Neuronal stem cell (in vitro differentiated cells): ENCODE measurements at places on chromosomes 12 and 14.

- H3K27ac ChIP-seq = no peak overlapping the region
- H3K4me1 ChIP-seq = peaks cover 17% of the 10 kb centered on the region
- no peak for DNase-seq
- no peak overlapping the region for H3K4me3 ChIP-seq
- H3K36me3 ChIP-seq = no peaks in the 10 kb centered on the region
Observed at GRCh38 chr14:69685716-69686115, 74.3 kb downstream of the SUSD6 start.

DNA sequence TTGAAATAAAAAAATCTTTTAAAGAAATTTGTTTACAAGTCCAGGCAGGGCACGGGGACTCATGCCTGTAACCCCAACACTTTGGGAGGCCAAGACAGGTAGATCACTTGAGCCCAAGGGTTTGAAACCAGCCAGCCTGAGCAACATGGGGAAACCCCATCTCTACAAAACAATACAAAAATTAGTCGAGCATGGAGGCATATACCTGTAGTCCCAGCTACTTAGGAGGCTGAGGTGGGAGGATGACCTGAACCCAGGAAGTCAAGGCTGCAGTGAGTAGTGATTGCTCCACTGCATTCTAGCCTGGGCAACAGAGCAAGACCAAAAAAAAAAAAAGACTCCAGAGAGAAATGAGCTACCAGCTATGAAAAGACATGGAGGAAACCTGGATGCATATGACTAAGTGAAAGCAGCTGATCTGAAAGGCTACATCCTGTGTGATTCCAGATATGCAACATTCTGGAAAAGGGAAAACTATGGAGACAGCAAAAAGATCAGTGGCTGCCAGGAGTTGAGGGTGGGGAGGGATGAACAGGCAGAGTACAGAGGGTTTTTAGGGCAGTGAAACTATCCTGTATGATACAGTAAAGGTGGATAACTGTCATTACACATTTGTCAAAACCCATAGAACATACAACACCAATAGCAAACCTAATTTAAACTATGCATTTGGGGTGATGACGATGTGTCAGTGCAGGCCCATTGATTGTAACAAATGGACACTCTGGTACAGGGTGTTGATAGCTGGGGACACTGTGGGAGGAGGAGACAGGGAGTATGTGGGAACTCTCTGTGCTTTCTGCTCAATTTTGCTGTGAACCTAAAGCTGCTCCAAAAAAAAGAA is 59.9 kb downstream of the PRKAB1 start:
- no peak for DNase-seq
- no peak overlapping the region for H3K4me3 ChIP-seq
- H3K27ac ChIP-seq = no peak overlapping the region
- H3K4me1 ChIP-seq = no peaks in the 10 kb centered on the region
- H3K27me3 ChIP-seq = no peaks in the 10 kb centered on the region

DNA sequence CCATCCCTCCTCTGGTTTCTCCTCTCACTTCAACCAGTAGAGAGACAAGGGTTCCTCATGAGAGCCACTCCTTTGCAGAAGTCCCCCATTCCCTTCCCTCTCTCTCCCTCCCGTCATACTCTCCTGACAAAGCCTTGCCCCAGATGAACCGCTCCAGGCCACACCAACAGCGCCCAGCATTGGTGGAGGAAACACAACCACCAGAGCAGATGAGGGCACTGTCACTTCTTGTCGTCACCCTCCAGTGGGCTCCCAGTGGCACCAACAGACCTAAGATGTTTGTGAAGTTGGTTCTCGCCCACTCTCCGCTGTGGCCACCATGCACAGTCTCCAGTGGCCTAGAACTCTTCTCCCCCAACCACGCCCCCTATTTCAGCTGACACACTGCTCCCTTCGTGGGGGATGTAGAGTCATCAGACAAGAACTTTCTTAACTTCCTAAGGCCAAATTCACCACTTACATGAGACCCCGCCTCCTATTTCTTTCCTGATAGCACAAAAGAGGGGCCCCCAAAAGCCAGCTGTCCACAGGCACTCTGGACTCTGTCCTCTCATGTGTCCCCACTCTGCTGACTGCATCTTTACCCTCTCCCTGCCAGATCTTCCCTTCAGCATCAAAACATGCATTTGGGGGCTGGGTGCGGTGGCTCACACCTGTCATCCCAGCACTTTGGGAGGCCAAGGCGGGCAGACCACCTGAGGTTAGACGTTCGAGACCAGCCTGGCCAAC is 29.2 kb upstream of the PLEKHG6 start:
- H3K27me3 ChIP-seq = no peaks in the 10 kb centered on the region
- no peaks in the 10 kb centered on the region for H3K36me3 ChIP-seq
- no peak for DNase-seq
- H3K4me1 ChIP-seq = peaks cover 14% of the 10 kb centered on the region

- peaks cover 6% of the 10 kb centered on the region for H3K4me1 ChIP-seq
- peak overlapping the region; percentile 40 for H3K4me3 ChIP-seq
- DNase-seq = no peak
- H3K27ac ChIP-seq = no peak overlapping the region
Observed at GRCh38 chr12:11677752-11678151, 28.3 kb downstream of the ETV6 start.

DNA sequence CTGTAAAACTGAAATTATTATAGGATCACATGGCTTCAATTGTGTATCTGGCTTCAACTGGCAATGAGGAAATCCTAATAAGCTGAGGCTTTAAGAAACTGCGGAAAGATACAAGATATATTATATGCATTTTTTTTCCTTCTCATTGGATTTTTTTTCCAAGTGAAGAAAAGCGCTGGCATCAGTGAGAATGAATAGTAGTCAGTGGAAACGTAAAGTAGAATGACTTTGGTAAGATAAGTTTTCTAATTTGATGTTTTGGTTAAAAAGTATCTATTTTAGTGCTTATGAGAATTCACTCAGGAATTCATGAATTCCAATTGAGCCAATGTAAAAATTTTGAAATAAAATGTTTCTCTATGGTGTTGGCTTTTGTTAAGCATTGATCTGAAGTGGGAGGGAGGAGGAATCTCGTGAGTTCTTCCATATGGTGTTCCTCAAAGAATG is 173.5 kb upstream of the FRMD6 start:
- no peak for DNase-seq
- no peaks in the 10 kb centered on the region for H3K36me3 ChIP-seq
- no peak overlapping the region for H3K4me3 ChIP-seq
- no peak overlapping the region for H3K27ac ChIP-seq
- H3K27me3 ChIP-seq = no peaks in the 10 kb centered on the region
- no peaks in the 10 kb centered on the region for H3K4me1 ChIP-seq

DNA sequence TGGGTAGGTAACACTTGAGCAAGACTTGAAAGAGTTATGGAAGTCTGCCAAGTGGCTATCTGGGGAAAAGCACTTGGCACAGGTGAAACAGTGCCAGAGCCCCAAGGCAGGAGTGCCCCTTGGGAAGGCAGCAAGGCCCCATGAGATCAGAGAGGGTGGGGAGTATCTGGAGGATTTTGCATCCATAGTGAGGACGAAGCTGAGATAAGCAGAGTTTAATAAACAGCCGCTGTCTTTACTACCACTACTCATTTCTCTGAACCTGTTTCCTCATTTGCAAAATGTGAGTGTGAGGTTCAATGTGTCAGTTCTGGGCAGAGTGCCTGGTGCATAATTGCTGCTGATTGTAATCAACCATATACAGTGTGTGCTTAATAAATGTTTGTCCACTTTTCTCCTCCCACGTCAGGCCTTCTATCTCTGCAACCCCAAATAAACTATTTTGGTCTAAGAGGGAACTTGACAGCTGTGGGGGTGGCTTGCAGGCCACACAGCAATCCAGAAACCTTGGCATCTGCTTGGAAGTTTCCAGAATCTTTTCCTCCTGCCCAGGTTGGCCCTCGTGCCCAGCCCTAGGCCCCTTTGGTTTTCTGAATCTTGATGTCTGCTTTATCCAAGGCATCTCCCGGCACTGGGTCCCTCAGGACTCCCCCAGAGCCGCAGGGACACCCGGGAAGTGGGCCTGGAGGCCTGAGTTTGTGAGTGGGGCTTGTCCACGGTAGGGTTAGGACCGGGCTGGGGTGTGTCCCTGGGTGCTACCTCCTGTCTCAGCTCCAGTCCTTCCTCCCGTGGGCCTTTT is 4.5 kb downstream of the ABCB9 start:
- H3K27ac ChIP-seq = no peak overlapping the region
- H3K4me1 ChIP-seq = peaks cover 15% of the 10 kb centered on the region
- H3K36me3 ChIP-seq = peaks cover 10% of the 10 kb centered on the region
- H3K27me3 ChIP-seq = no peaks in the 10 kb centered on the region

- H3K36me3 ChIP-seq = no peaks in the 10 kb centered on the region
- H3K4me3 ChIP-seq = no peak overlapping the region
- no peak for DNase-seq
- H3K27me3 ChIP-seq = no peaks in the 10 kb centered on the region
- H3K27ac ChIP-seq = no peak overlapping the region
- H3K4me1 ChIP-seq = no peaks in the 10 kb centered on the region
Observed at GRCh38 chr12:67881565-67881964, 107.7 kb upstream of the IFNG-AS1 start.

GRCh38 chr14:81385886-81386285 is 14.2 kb downstream of the STON2 start:
- DNase-seq = no peak
- no peaks in the 10 kb centered on the region for H3K27me3 ChIP-seq
- no peaks in the 10 kb centered on the region for H3K36me3 ChIP-seq
- peak overlapping the region; percentile 54 for H3K27ac ChIP-seq
- peaks cover 9% of the 10 kb centered on the region for H3K4me1 ChIP-seq

- no peaks in the 10 kb centered on the region for H3K36me3 ChIP-seq
- no peaks in the 10 kb centered on the region for H3K27me3 ChIP-seq
- no peaks in the 10 kb centered on the region for H3K4me1 ChIP-seq
- no peak overlapping the region for H3K4me3 ChIP-seq
Observed at GRCh38 chr12:62319058-62319457, 58.9 kb downstream of the USP15 start.

- H3K27me3 ChIP-seq = no peaks in the 10 kb centered on the region
- H3K4me3 ChIP-seq = no peak overlapping the region
- H3K4me1 ChIP-seq = no peaks in the 10 kb centered on the region
- no peaks in the 10 kb centered on the region for H3K36me3 ChIP-seq
- H3K27ac ChIP-seq = no peak overlapping the region
Observed at GRCh38 chr14:77190977-77191376, 9.4 kb downstream of the TMEM63C start.

GRCh38 chr14:100365741-100366140 is 42.6 kb downstream of the SLC25A47 start:
- H3K27me3 ChIP-seq = no peaks in the 10 kb centered on the region
- H3K4me1 ChIP-seq = no peaks in the 10 kb centered on the region
- no peak overlapping the region for H3K4me3 ChIP-seq
- DNase-seq = no peak
- peaks cover 78% of the 10 kb centered on the region for H3K36me3 ChIP-seq

DNA sequence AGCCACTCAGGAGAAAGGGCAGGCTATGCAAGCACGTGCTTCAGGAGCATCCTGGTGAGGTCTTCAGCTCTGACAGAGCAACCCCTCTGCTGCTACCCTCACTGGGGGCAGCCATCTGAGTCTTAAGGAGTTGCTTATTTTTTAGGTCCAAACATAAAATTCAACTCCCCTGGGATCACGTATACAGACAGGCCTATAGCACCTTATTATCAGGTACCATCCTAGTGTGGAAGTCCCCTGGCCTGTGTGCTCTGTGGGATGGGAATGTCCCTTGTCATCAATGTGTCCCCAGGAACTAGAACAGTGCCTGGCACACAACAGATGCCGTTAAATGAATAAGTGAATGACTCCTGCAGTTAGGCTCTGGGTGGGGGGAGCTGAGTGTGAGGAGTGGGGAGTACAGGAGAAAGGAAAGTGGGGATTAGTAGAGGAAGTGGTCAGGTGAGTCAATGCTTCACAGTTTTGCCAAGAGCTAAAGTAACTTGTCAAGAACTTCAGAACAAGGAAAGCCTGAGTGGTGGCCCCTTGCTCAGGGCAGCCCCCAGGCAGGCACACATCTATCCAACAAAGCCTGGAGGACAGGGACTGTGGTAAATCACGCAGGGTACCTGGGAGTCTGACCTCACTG is 33.5 kb downstream of the DAD1 start:
- peaks cover 4% of the 10 kb centered on the region for H3K4me1 ChIP-seq
- no peak overlapping the region for H3K4me3 ChIP-seq
- no peak overlapping the region for H3K27ac ChIP-seq
- no peaks in the 10 kb centered on the region for H3K36me3 ChIP-seq
- no peak for DNase-seq
- H3K27me3 ChIP-seq = no peaks in the 10 kb centered on the region

- no peaks in the 10 kb centered on the region for H3K4me1 ChIP-seq
- no peaks in the 10 kb centered on the region for H3K36me3 ChIP-seq
- no peak for DNase-seq
Observed at GRCh38 chr12:19829100-19829853, 390.0 kb downstream of the AEBP2 start.

DNA sequence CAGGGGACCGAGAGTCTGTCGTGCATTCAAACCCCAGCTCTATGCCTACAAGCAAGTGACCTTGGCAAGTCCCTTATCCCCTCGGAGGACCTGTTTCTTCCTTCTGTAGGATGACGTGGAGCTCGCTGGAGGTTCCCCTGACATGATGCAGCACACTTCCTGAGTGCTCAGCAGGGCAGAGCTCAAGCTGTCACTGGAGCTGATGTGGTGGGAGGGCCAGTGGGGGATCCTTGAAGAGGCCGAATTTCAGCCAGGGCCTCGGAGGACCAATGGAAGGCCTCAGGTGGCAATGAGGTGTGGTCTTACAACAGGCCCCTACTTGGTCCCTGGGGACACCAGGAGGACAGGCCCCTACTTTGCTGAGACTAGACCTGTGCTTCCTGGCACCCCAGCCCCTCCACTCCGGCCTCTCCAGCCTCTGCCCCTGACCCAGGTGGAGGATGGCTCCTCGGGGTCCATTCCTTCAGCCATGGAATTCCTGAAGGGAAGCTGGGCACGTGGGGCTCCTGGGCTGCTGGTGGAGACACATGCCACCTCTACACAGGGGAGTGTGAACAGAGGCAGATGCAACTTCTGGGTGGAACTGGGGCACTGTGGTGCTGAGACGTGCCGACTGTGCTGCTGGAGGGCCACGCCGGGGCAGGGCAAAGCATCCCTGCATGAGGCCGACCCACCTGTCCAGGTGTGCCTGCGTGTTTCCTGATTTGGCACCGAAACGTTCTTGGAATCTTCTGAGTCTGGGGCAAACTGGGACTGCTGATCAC is 18.7 kb upstream of the KIF26A start:
- DNase-seq = no peak
- no peak overlapping the region for H3K4me3 ChIP-seq
- H3K27me3 ChIP-seq = peaks cover 19% of the 10 kb centered on the region
- no peaks in the 10 kb centered on the region for H3K36me3 ChIP-seq
- H3K4me1 ChIP-seq = no peaks in the 10 kb centered on the region

DNA sequence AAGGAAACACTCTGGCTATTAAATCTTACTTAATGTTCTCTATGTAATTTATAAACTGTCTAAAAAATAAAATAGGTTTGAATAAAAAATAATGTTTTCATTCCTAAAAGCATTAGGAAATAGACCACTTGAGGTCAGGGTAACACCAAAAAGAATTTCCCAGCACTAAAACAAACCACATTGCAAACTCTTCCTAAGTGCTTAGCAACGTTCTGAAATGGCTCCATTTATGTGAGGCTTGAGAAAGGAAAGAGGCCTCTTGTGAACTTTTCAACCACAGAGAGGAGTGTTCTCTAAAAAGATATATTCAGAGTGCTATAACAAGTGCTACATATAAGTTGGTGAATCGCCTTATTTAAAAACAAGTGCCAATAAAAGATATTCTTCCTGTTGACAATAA is 42.7 kb downstream of the ALX1 start:
- H3K27me3 ChIP-seq = no peaks in the 10 kb centered on the region
- H3K27ac ChIP-seq = no peak overlapping the region
- peaks cover 2% of the 10 kb centered on the region for H3K4me1 ChIP-seq
- no peak for DNase-seq
- no peak overlapping the region for H3K4me3 ChIP-seq
- no peaks in the 10 kb centered on the region for H3K36me3 ChIP-seq

GRCh38 chr14:73720636-73721035 is 6.5 kb upstream of the PNMA1 start:
- no peaks in the 10 kb centered on the region for H3K27me3 ChIP-seq
- peaks cover 24% of the 10 kb centered on the region for H3K4me1 ChIP-seq
- DNase-seq = no peak
- H3K36me3 ChIP-seq = peaks cover 79% of the 10 kb centered on the region
- no peak overlapping the region for H3K4me3 ChIP-seq
